ENCODE measurements at places on chromosomes 4 and X.

DNA sequence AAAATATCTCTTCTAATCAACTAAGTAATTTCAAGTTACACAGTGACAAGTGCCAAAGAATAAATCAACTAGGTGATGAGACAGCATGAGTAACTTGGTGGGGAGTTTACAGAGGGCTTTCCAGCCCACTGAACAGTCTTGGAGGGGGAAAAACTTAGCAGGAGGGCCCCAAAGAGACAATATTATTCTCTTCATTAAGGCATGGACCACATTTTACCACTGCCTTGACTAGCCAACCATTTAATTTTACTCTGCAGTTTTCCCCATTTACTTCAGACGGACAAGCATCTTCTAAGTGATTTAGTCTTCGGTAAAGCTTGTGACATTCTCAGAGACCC is 25.3 kb upstream of the GATB start:
- no peak for DNase-seq

DNA sequence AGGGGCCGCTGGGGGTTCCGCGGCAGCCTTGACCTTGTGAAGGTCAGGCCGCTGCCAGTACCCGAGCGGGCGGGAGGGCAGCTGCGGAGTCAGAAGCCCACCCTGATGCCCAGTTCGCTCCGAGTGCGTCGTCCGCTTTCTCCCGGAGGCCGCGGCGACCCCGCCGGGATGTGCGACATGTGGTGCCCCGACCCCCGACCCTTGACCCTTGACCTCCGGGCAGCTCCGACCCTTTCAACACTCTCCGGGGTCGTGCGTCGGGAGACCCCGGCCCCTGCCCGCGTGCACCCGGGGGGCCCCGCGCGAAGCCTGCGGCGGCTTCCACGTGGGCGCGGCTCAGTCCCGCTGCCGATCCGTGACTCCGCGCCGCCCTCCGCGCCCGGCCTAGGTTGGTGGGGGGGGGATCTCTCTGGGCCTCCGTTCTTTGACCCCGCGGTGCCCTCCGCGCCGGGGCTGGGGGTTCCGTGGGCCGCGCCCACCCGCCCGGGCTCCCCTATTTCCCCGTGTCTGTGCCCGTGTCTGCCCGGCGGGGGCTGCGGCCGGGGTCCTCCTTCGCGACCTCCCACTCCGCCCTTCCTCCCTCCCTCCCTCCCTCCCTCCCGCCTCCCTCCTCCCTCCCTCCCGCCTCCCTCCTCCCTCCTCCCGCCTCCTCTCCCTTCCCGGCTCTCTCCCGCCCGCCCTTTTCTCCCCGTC is 609 bp upstream of the SLC25A6 start:
- no peak for DNase-seq

DNA sequence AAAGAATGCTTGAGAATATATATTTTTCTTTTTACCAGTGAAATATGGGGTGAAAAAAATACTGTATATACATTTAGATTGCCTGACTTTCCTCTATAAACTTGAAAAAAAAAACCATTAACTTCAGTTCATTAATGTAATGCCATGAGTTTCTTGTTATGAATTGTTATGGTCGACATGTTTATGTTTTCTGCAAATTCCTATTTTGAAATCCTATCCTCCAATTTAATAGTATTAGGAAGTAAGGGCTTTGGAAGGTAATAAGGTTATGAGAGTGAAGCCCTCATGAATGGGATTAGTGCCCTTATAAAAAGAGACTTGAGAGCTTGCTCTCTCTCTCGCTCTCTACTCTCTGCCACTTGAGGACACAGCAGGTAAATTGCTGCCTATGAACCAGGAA is 211.4 kb downstream of the LDB2 start:
- DNase-seq, result no peak

DNA sequence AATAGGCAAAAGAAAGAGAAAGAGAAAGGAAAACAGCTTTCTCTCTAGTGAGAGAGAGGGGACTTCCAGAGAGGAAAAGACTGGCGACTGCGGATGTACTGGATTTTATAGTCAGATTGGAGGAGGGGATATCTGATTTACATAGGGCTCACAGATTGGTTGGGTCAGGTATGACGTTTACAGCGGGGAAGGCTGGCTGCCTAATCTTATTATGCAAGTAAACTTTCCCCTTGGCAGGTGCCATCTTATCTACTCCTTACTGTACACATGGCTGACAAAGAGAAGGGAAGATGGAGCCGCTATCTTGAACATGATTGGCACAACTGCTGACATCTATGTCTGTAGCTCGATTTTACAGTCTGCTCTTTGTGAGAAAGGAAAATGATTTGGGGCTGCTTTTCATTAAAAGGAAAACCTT is 25.4 kb downstream of the RBPJ start:
- DNase-seq, result no peak

DNA sequence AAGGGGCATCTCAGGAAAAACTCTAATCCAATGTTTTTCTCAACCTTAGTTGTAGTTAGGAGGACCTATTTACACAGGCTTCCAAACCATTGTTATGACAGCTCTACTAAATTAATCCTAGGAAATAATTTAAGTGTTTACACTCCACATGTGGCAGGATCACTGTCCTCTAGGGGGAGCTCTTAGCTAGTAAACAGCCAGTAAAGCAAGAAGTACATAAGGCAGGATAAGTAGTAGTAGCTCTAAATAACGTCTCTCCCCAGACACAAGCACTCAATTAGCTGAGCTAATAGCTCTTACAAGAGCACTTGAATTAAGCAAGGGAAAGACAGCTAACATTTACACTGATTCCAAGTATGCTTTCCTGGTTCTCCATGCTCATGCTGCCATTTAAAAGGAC is 37.3 kb downstream of the NUDT11 start:
- no peak for DNase-seq

- DNase-seq, result no peak
Observed at GRCh38 chrX:723781-724180, 93.2 kb downstream of the SHOX start.

GRCh38 chr4:176788248-176788647 is 4.5 kb downstream of the VEGFC start:
- DNase-seq, result no peak

- no peak for DNase-seq
Observed at GRCh38 chr4:128572778-128573241, 236.7 kb upstream of the JADE1 start.

DNA sequence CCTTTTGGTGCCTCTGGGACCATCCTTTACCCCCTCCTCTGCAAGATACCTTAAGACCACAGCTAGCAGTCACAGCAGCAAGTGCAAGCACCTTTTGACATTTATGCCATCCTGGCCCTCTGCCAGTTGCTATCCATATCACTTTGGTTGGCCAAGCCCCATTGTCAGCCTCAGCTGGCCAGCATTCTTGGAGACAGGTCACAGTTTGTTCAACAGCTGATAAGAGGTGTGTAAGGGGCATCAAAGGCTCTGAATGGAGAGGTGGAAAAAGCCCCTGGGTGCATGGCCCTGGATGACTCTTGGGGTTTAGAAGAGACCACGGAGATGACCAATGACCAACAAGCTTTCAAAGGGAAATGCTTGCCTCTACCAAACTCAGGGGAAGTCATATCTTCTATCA is 133.6 kb upstream of the MAMLD1 start:
- peak; percentile 71 for DNase-seq

GRCh38 chr4:78601013-78601412 is 49.4 kb downstream of the ANXA3 start:
- DNase-seq, result no peak

DNA sequence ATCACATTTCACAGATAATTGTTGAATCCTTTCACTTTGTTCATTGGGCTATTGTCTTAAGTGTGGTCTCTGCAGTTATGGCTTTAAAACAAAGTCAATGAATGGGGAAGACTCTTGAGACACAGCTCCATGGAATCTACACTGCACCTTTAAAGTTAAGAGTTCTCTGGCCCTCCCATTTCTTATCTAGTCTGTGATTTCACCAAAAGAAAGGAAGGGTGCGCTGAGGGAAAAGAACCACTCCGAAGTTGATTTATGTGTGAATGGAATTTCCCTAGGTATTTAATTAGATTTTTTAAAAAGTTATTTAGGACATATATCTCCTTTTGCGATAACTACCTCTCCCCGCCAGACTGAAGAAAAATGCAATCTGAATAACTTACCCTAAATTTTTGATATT is 2.5 kb downstream of the SEPTIN11 start:
- DNase-seq, result no peak

DNA sequence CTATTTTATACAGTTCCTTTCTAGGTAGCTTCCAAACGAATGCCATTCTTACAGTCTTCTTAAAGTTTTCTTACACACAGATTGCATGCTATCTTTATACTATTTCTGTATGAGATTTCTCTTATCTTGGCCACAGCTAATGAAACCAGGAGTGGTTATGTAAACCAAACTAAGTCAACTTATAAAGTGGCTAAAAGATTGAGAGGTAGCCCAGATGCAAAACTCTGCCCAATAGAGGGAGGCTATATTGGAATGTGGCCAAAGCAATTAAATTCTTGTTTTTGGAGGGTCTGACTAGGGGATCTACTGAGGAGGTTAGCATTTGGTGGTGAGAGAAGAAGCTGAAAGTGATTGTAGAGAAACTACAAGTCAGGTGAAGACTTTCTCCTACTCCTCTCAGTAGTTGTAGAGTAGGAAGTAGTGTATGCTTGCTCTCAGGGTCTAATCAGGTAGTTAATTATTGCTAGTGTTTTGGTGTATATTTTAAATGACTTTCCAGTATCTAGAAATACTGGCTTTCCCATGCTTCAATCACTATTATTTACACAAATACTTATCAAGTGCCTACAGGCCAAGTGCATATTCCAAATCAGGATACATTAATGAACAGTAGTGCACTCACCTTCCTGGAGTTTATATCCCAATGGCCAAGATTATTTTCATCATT is 104.2 kb upstream of the HPGD start:
- no peak for DNase-seq

DNA sequence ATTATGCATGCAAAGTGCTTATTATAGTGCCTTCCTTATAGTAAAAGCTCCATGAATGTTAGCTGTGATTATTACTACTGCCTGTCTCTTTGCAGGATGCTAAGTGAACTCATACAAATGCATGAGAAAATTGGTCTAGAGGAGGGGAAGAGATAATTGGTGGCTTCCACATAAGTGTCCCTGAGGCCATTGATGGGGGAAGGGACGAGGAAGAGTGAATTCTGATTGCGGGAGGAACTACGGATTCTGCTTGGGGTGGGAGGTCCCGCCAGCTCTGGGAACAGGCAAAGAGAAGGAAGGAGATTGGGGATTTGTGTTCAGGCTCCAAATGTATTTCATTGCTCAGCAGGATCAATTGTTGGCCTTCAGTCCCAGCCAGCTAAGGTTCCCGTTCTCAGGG is 11.6 kb upstream of the ARHGAP36 start:
- no peak for DNase-seq

DNA sequence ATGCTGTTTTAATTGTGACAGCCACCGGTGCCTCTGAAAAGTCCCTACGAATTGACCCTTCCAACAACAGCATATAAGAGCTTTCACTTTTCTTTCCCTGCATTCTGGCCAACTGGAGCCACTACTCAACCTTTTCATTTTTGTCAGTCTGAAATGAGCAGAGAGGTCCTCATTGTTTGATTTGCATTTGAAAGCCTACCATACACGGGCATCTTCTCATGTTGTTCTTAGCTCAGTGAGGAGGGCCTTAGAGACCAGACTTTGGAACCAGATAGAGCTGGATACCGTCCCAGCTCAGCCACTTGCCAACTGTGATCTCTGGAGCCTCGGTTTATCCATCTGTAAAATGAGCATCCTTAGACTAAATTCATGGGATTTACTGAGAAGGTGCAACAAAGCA is 16.9 kb upstream of the TMSB4X start:
- no peak for DNase-seq
